ENCODE measurements at places on chromosomes 5 and 9.

GRCh38 chr5:111859533-111860270 is 102.7 kb upstream of the NREP start:
- DNase-seq = no peak

DNA sequence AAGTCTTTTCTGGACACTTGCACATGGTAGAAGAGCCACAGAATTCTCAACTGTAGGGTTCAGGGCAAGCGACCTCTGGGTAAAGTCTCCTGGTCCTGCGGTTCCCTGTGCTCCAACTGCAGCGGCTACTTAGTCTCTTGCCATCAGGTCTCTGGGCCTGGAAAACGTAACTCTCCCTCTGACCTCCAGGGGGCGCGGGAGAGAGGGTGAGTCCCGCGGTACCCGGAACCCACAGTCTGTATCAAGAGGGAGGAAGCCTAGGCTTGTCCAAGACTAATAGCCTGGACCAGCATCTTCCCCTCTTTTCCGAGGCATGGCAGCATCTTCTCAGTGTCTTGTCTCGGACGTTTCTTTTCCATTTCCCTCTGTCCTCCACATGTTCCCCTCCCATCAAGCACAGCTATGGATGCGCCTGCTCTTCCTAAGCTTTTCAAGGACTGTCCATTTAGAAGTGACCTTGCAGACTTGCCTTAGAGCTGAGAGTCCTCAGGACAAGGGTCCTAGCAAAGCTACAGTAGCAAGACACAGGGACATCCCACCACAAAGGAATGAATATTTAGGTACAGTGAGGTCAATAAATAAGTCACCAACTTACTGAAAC is 59.3 kb downstream of the FSTL4 start:
- DNase-seq = peak; percentile 12

DNA sequence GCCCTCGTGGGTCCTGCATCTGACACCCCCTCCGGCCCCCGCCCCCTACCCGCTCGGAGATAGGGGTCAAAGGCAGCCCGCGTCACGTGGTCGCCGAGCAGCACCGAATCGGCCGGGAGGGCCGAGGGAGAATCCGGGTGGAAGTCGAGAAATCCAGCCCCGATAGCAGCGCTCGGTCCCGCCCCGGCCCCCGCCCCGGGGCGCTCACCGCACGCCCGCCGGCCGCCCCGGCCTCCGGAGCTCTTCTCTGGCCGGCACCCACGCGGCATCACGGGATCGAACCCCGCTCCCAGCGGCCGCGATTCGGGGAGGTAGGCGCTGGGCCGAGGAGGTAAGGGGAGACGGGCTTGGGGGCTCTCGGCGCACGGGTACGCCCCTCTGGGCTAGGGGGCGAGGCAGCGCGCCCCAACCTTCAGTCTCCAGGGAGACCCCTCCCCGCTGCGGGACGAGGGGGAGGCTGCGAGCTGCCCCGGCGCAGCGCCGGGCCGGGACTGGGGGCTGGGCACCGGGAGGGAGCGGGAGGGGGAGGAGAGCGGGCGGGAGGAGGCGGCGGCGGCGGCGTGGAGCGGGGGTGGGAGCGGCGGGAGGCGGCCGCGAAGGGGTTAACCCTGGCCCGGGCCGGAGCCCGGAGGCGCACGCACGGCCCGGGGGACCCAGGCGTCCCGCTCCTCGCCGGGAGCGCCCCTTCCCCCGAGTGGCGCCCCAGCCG is 22.1 kb upstream of the NDST1 start:
- no peak for DNase-seq

DNA sequence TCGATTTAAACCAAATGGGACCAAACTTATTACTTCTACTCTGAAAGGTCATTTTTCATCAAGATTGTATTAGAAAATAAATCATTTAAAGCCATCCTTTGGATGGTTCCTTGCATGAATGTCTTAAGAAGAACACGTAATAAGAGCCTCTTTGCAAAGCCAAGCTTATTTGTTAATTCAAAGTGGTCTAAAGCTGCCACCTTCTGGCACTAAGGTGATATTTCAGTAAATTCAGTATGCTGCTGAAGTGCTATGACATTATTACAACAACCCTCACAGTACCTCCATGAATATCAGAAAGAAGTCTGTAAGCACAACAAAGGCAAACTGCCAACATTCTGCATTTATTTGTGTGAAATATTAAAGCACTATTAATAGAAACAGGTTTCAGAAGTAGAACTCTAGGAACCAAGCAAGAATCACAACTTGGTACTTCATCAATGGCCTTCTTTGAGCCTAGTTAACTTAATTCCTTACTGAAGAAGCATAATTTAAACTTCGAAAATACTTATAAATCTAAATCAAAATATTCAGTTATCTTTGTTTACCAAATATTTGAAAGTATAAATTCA is 53.1 kb upstream of the TYRP1 start:
- DNase-seq = peak; percentile 52
